Common myeloid progenitor, CD34-positive (primary cell): ENCODE measurements at places on chromosomes 4 and X.

- DNase-seq: no peak
Measured at GRCh38 chr4:67048530-67048929, 496.8 kb downstream of the CENPC start.

GRCh38 chr4:53852343-53852742, 212.1 kb downstream of the CHIC2 start:
- no peak for DNase-seq

DNA sequence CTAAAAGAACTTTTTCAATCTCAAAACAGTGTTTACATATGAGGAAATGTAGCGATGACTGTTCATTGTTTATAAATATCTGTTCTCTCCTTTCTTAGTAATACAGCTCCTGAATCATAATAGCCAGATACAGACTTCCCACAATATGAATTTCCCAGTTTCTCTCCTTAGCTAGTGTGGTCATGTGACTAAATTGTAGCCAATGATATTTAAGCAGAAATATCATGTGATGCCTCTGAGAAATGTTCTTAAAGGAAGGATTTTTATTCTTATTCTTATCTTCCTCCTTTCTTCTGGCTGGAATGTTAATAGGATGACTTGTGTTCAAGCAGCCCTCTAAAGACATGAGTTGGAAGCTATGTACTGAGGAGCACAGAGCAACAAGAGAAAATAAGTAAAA, 383.7 kb upstream of the ATOH1 start:
- no peak for DNase-seq

DNA sequence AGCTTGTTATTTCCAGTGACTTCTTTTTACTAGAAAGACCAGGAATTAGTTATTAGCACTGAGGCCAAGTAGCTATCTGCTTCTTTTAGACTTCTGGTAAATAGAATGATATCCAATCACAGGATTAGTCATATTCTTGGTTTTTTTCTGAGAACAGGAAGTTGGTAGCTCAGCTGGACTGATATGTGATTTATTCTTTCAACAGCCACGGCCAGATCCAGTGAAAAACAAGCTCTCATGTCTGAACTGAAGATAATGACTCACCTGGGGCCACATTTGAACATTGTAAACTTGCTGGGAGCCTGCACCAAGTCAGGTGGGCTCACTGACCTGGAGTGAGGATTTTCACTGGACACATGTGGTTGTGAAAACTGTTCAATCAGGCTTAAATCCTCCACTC, 48.6 kb downstream of the PDGFRA start:
- peak; percentile 78 for DNase-seq

GRCh38 chrX:74133156-74133796, 170.7 kb upstream of the ZCCHC13 start:
- DNase-seq: peak; percentile 38

- no peak for DNase-seq
Measured at GRCh38 chr4:48706736-48707135, 73.3 kb downstream of the FRYL start.

DNA sequence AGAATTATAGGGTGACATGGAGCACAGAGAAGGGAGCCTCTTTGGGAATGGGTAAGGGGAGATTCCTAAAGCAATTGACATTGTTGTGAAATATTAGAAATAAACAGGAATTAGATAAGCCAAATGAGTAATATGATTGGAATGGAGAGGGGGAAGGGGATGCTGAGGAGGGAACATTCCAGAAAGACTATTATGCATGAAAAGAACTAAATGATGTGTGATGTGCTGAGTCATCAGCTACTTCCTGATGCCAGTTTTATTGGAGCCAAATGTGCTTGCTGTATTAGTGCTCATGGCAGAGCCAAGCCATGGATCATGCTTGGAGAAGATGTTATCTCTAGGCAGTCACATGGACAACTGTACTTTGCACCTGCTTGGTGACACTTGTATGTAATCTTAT, 189.0 kb upstream of the HCCS start:
- no peak for DNase-seq

- peak; percentile 12 for DNase-seq
Measured at GRCh38 chr4:80918004-80918403, 112.5 kb upstream of the BMP3 start.

- peak; percentile 71 for DNase-seq
Measured at GRCh38 chrX:129553619-129554288, 13.7 kb downstream of the OCRL start.
